Activated naive CD8-positive, alpha-beta T cell treated with anti-CD3 and anti-CD28 coated beads, Interleukin-2, amount 10 ng/mL, durations not matched to agents 7 days and 5 days (primary cell): ENCODE measurements at places on chromosomes 3 and 15. TPM values are rescaled to one million over a fixed set of nuclear protein-coding genes. Genes with fewer than 3 reads are reported as not detected.

- no peak overlapping the region for H3K27ac ChIP-seq
- H3K36me3 ChIP-seq = no peaks in the 10 kb centered on the region
- peaks cover 3% of the 10 kb centered on the region for H3K27me3 ChIP-seq
- no peaks in the 10 kb centered on the region for H3K4me1 ChIP-seq
- DNase-seq = no peak
These were observed 31.4 kb downstream of the RGMA start for GRCh38 chr15:93057618-93058017.

DNA sequence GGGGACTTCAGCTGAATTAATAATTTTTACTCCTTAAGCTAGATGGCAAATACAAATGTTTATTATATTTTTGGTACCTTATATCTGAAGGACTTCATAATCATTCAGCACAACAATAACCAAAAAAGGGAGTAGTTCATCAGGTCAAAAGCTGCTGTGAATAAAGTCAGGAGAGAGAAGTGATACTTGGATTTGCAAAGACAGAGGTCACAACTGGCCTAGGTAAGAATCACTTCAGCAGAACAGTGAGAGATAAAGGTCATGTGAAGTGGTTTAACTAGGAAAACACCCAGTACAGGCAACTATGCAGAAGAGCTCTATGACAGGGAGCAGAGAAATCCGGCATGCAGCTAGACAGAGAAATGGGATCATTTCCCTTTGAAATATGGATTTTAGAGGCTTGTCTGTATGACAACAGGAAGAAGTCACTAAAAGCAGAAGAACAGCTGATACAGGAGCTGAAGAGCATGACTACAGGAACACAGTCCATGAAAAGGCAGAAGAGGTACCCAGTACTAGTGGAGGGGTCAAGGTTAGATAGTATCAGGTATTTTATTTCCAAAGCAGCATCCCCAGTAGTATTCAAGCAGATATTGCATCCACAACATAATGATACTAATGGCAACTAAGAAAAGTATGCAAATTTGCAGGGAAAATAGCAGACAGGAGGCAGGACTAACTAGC, 25.7 kb downstream of the ZMAT3 start:
- H3K4me3 ChIP-seq = no peak overlapping the region
- H3K36me3 ChIP-seq = peaks cover 47% of the 10 kb centered on the region
- H3K27ac ChIP-seq = no peak overlapping the region
- no peak for DNase-seq

DNA sequence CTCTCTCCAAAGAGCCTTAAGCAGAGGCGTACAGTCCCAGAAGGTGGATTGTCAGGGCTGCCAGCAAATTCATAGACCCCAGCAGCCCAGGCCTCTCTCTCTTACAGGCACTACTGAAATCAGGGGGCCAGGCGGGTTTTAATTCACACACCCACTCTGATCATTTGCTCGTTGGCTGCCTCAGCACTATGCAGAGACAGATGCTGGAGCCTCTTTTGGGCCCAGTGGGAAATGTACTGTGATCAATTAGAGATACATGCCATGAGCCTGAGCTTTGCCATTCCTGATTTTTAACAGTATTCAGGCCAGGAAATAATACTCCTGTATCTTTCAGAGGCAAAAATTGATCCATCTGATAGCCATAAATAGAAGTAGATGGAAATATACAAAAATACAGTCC, 53.0 kb downstream of the CMTM6 start:
- no peak overlapping the region for H3K27ac ChIP-seq
- peaks cover 49% of the 10 kb centered on the region for H3K36me3 ChIP-seq
- no peak for DNase-seq
- peaks cover 22% of the 10 kb centered on the region for H3K4me1 ChIP-seq
- H3K4me3 ChIP-seq = no peak overlapping the region
- H3K27me3 ChIP-seq = no peaks in the 10 kb centered on the region

DNA sequence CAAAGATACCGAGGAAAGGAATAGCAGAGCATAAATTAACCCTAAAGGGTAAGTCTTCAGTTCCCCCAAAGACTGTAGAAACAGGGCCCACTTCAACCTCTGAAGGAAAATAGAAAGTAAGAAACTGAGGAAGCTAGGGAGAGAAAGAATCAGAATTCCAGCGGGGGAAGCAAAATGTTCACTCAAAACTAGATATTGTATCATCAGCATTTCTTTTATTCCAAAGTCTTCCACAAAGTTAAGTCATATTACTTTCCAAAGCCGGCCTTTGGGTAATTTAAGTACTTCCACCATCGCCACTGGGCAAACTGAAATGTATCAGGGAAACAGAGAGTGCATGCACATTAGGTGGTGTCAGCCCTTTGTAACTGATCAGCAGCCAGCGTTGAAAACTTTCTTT, 88.3 kb downstream of the RSL24D1 start:
- no peaks in the 10 kb centered on the region for H3K36me3 ChIP-seq
- no peaks in the 10 kb centered on the region for H3K4me1 ChIP-seq
- no peak overlapping the region for H3K4me3 ChIP-seq
- no peak for DNase-seq

GRCh38 chr15:50777042-50777441, 11.5 kb upstream of the SPPL2A start:
- peaks cover 9% of the 10 kb centered on the region for H3K4me1 ChIP-seq
- no peaks in the 10 kb centered on the region for H3K27me3 ChIP-seq
- H3K4me3 ChIP-seq = no peak overlapping the region

DNA sequence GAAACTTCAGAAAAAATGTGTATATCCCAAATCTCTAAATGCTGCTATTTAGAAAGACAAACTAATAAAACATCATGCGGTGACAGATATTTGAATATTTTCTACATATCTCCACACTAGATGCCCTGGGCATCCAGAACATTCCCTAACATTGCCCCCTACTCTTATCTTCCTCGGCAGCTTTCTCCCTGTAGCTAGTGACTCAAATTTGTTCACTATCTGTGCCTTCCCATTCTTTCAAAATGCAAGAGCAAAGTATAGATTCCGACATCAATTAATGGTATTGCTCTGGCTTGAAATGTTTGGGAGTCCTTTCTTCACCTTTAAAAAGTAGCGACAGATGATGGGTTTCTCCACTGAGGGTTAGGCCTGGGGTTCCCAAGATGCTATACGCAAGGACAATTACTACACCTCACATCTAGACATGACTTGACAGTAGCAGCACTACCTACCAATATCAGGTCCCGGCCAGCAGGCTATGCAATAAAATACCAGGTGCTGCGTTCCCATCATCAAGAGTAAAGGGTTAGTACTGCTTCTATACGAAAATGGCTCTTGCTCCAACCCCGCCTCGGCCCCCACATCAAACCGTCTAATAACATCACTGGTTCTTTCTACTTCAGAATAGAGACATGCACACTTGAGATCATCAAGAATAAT, 631 bp downstream of the UBR1 start:
- H3K36me3 ChIP-seq = peaks cover 36% of the 10 kb centered on the region
- H3K27me3 ChIP-seq = no peaks in the 10 kb centered on the region
- peak; percentile 45 for DNase-seq

- DNase-seq = no peak
- H3K36me3 ChIP-seq = no peaks in the 10 kb centered on the region
- no peak overlapping the region for H3K4me3 ChIP-seq
- H3K4me1 ChIP-seq = no peaks in the 10 kb centered on the region
- H3K27me3 ChIP-seq = no peaks in the 10 kb centered on the region
These were observed 891.3 kb downstream of the SQOR start for GRCh38 chr15:46525984-46526725.

- no peak overlapping the region for H3K4me3 ChIP-seq
- no peak for DNase-seq
- H3K4me1 ChIP-seq = no peaks in the 10 kb centered on the region
- no peaks in the 10 kb centered on the region for H3K36me3 ChIP-seq
These were observed 12.1 kb downstream of the VEPH1 start for GRCh38 chr3:157491136-157491535.

- H3K27me3 ChIP-seq = no peaks in the 10 kb centered on the region
- no peak overlapping the region for H3K4me3 ChIP-seq
- no peak for DNase-seq
- H3K36me3 ChIP-seq = no peaks in the 10 kb centered on the region
- no peak overlapping the region for H3K27ac ChIP-seq
- H3K4me1 ChIP-seq = no peaks in the 10 kb centered on the region
These were observed 445.2 kb downstream of the SQOR start for GRCh38 chr15:46080016-46080415.

- H3K27me3 ChIP-seq = peaks cover 26% of the 10 kb centered on the region
- H3K36me3 ChIP-seq = no peaks in the 10 kb centered on the region
- no peak overlapping the region for H3K27ac ChIP-seq
- no peaks in the 10 kb centered on the region for H3K4me1 ChIP-seq
- H3K4me3 ChIP-seq = no peak overlapping the region
These were observed 27.6 kb upstream of the NPHP3 start for GRCh38 chr3:132749786-132750185.

DNA sequence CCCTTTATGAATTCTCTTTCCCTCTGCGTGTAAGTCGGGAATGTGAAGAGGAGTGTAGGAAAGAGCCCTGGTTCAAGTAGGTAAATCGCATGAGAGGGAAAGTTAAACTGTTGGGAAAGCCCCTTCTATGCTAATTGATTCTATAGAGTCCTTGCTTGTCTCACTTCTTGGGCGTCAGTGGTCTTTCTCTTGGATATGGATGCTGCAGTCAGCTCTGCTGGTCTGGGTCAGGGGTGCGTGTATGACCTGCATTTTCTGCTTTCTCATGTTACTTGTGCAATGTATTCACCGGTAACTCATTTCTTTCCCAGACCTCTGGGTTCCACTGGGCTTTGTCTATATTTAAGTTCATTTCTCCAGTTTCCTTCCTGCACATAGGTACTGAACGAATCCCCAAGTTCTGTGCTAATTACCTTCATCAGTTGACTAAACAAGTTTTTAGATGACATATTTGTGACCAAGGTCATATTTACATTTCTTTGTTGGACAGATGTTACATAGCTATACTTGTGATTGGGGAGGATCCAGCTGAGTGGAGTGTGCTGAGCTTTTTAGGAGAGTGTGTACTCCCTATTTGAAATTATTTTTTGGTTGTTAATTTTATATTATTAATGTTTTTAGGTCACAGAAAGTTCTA, 1.4 kb downstream of the SETD5 start:
- H3K36me3 ChIP-seq = peaks cover 30% of the 10 kb centered on the region
- H3K4me1 ChIP-seq = peaks cover 49% of the 10 kb centered on the region
- no peak for DNase-seq
- H3K4me3 ChIP-seq = peak overlapping the region; percentile 98
- H3K27ac ChIP-seq = peak overlapping the region; percentile 98
- no peaks in the 10 kb centered on the region for H3K27me3 ChIP-seq

DNA sequence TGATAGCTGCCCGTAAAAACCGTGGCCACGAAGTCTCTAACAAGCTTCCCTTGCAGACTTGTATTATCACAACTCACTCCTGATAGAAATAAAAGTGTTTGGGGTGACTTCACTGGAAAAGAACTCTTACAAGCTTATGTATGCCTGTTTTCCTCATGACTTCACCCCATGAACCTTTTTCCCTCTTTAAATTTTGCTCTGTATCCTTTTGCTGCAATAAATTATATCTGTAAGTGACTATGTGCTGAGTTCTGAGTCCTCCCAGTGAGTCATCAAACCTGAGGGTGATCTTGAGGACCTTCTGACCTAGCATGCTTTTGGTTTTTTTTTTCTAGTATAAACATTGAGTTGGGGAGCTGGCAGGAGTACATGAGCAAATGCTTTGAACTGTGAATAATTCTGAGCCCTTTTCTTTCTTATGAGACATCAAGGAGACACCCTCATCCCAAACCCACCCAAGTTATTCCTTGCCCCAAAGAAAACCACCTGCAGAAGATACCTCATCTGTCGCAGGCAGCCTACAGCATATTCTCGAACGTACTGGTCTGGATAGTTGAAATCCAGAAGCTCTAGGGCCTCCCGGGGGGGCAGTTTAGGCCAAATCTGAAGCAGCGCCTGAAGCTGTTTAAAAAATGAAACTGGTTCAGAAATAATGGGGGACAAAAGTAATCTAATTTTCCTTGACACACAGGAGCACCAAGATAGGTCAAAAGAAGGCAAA, 85.9 kb downstream of the FAIM start:
- no peaks in the 10 kb centered on the region for H3K4me1 ChIP-seq
- no peak overlapping the region for H3K27ac ChIP-seq
- no peaks in the 10 kb centered on the region for H3K36me3 ChIP-seq
- no peak for DNase-seq
- H3K4me3 ChIP-seq = no peak overlapping the region

- H3K36me3 ChIP-seq = peaks cover 35% of the 10 kb centered on the region
- H3K27ac ChIP-seq = peak overlapping the region; percentile 98
- no peaks in the 10 kb centered on the region for H3K27me3 ChIP-seq
- peak overlapping the region; percentile 92 for H3K4me3 ChIP-seq
These were observed 1.9 kb downstream of the CNBP start for GRCh38 chr3:129181819-129182218.

DNA sequence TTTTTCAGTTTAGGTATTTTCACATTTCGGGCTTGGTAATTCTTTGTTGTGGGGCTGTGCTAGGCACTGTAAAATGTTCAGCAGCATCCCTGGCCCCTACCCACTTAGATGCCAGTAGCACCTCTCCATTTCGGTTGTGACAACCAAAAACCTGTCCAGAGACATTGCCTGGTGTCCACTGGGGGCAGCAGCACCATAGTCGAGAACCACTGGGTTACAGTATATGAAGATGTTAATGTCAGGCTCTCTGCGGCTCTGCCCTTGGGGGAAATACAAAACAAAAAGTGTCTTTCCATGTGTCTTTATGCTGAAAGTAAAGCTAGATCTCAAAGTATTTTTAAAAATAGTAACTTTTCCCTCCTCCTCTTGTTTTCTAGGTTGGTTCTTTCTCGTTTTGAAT, 177.2 kb downstream of the ITPR1 start:
- peaks cover 3% of the 10 kb centered on the region for H3K4me1 ChIP-seq
- no peaks in the 10 kb centered on the region for H3K27me3 ChIP-seq
- no peak overlapping the region for H3K27ac ChIP-seq
- DNase-seq = no peak
- H3K4me3 ChIP-seq = no peak overlapping the region

DNA sequence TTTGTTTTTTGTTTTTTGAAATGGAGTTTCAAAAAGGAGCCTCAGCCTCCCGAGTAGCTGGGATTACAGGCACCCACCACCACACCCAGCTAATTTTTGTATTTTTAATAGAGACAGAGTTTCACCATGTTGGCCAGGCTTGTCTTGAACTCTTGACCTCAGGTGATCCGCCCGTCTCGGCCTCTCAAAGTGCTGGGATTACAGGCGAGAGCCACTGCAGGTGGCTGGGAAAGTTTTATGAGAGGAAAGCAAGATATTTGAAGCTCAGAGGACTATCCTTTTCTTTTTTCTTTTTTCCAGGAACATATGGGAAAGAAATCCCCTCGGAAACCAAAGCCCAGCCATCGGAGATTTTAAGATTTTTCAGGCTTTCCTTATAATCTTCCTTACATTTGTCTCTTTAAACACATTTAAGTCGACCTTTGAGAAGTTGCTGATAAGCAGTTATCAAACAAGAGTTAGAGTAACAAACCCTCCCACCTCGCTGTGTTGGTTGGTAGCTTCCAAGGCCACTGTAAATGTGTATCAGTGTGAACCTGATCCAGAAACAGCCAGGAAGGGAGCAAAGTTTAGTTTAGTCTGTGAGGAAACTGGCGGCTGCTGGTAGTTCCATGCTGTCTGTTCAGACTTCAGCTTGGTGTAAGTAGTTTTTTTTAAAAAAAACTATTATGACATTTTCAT, 34.5 kb upstream of the MAP3K13 start:
- H3K4me3 ChIP-seq = no peak overlapping the region
- no peak for DNase-seq
- peaks cover 10% of the 10 kb centered on the region for H3K4me1 ChIP-seq
- H3K36me3 ChIP-seq = no peaks in the 10 kb centered on the region
- peaks cover 5% of the 10 kb centered on the region for H3K27me3 ChIP-seq

Gene AADAC
- not detected for total RNA-seq

Gene EXD1
- total RNA-seq = not detected

Gene COMMD2
- 32.8 TPM for total RNA-seq
